Astrocyte of the hippocampus (primary cell): ENCODE measurements at places on chromosomes 2 and 18.
A peak's percentile ranks its signal among the peaks of the same experiment; 100 is the strongest.

- peak; percentile 58 for DNase-seq
Measured at GRCh38 chr2:119431976-119432850, 559 bp downstream of the TMEM37 start.

DNA sequence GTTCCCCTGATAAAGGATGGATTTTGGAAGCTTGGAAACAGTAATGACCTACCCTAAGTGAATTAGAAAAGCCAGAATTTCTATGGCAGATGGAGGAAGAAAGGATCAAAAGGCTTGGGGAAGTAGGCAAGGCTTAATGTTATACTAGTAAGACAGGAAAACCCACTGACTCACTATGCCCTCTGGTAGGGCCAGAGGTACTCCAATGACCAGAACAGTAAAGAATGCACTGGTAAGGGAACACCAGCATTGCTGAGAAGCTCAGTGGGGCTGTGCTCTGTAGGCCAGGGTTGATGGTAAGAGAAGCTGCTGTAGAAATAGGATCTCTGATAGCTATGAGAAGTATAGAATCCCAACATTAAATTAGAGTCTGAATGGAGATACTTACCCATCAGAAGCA lies 126.4 kb downstream of the GFPT1 start:
- no peak for DNase-seq

GRCh38 chr2:133667085-133667484 lies 98.8 kb upstream of the NCKAP5 start:
- no peak for DNase-seq

DNA sequence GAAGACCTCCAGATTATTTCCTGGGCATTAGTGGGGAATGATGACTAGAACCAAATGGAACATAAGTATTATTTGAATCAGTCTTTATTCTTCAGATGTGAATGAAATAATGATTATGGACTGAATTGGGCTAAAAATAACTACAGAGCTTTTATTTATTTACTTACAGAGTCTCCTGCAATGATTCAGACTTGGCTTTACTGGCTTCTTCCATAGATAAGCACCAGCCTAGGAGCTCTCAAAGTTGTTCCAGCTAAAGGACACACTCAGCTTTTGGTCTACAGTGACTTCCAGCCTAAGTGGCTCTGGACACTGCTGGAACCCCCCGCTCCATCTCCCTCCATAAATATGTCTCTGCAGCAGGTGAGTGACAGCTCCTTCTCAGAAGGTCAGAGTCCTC lies 24.3 kb upstream of the ARHGAP25 start:
- no peak for DNase-seq

DNA sequence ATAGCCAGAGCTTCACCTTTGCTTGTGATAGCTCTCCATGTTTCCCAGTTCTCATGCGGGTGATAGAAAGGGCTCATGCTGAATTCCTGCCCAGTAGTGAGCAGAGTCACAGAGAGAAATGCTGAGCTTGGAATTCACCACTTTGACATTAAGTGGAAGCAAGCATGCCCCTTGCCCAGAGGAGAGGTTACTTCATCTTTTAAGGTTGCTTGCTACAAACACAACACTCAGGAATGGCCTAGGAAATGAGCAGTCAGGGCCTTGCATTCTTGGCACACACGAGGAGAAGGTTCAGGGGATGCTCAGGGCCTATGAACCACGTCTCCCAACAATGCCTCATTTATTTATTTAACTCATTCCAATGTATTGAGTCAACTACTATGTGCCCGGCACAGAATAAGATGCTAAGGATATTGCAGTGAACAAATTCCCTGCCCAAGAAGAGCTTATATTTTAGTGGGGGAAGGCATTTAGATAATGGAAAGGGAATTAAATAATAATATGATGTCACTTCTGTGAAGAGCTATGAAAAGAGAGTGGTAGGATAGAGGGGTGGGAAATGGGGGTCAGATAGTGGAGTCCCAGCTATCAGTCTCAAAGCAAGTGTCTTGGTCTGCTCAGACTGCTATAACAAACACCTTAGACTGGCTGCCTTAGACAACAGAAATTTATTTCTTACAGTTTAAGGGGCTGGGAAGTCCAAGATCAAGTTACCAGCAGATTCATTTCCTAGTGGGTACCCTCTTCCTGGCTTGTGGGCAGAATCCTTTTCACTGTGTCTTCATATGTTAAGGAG lies 42.1 kb downstream of the DDX18 start:
- peak; percentile 88 for DNase-seq
